ENCODE measurements at places on chromosomes 3 and 15.
A peak's percentile ranks its signal among the peaks of the same experiment; 100 is the strongest.

DNA sequence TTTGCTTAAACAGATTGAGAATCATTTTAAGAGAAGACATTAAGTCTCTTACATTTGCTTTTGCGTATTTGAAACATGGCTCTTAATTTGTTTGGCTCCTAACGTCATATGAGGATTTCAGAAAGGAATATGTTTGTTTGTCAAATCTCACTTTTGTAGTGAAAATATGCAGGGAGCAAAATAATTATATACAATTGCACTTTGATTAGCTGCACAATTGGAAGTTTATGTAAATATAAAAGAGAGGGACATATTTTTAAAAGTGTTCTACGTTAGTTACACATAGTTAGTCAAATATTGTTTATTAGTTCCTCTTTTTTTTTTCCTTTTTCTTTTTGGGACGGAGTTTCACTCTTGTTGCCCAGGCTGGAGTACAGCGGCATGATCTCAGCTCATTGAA, 42.7 kb upstream of the GOLIM4 start:
- no peak for DNase-seq

- DNase-seq: no peak
Measured at GRCh38 chr15:59210186-59210585, 3.5 kb downstream of the LDHAL6B start.

DNA sequence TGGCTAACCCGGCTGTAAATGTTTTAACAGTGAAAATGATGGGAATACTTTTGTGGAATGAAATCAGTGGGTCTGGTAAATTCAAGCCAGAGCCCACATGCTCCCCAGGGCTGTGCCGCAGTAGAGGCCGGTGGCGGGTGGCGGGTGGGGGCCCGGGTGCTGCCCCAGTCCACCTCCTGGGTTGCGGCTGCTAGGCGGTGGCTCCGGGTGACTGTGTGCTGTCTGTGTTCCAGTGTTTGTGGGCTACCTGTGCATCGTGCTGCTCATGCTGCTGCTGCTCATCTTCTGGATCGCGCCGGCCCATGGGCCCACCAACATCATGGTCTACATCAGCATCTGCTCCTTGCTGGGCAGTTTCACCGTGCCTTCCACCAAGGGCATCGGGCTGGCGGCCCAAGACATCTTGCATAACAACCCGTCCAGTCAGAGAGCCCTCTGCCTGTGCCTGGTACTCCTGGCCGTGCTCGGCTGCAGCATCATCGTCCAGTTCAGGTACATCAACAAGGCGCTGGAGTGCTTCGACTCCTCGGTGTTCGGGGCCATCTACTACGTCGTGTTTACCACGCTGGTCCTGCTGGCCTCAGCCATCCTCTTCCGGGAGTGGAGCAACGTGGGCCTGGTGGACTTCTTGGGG, 14.9 kb upstream of the NIPA2 start:
- no peak for DNase-seq

DNA sequence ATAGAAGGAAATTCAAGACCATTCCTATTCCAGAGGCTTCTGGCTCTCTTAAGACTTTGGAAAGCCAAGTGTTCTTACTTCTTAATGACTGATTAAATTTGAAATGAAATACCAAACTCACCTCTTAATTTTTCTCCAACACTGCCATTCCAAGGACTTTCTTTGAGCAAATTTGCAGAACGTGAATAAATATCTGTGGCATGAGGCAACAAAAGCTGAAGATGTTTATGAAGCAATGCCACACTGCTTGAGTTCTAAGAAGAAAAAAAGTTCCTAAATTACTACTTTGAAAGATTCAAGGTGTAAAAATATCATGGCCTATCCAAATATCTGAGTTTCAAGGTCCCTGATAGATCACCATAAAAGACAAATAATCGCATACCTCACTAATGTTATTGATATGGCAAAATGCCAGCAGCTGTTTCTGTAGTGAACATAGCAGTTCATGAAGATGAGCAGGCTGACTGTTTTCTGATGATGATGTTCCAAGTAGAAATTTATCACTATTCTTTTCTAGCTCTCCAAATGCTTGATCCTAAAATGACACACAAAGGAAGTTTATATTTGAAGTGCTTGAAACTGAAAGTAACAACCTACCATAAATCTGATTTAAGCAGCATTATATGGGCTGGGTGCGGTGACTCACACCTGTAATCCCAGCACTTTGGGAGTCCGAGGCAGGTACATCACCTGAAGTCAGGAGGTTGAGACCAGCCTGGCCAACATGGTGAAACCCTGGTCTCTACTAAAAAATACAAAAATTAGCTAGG, 104.4 kb downstream of the HERC1 start:
- DNase-seq: peak; percentile 31
